ENCODE measurements at places on chromosomes 13 and 19. TPM values are rescaled to one million over a fixed set of nuclear protein-coding genes. Genes with fewer than 3 reads are reported as not detected.
A peak's percentile ranks its signal among the peaks of the same experiment; 100 is the strongest.

DNA sequence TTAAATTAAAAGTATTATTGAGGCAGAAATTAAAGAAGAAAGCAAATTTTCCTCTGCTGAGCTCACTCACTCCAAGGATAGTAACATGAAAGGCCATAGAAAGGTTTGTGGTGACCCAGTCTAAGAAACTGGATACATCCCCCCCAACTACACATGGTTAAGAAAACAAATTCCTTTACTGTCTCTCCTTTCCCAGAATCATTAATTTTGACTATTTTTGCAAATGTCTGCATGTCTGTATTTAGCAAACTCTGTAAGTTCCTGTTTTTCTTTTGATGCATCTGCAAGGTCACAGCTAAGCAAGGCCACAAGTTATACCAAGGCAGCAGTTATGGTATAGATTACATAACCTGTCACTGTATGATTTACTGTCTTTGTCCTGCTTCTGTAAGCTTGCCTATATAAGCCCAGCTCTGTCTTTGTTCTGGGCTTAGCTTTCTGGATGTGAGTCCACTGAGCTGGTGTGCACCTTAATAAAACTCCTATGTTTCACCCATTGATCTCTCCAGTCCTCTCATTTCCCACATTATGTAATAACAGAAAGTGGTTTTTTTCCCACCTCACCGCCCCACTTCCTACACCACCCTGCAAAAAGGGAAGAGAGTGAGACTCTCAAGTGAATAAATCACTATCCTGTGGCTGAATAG lies 8.5 kb upstream of the ZNF83 start:
- no peak overlapping the region for H3K4me3 ChIP-seq
- no peaks in the 10 kb centered on the region for H3K27me3 ChIP-seq
- H3K27ac ChIP-seq, result no peak overlapping the region
- H3K36me3 ChIP-seq, result no peaks in the 10 kb centered on the region

- no peaks in the 10 kb centered on the region for H3K4me1 ChIP-seq
- H3K36me3 ChIP-seq, result no peaks in the 10 kb centered on the region
- no peaks in the 10 kb centered on the region for H3K27me3 ChIP-seq
- DNase-seq, result no peak
- no peak overlapping the region for H3K27ac ChIP-seq
- H3K4me3 ChIP-seq, result no peak overlapping the region
These were observed 89.9 kb downstream of the COL4A2 start for GRCh38 chr13:110396913-110397381.

DNA sequence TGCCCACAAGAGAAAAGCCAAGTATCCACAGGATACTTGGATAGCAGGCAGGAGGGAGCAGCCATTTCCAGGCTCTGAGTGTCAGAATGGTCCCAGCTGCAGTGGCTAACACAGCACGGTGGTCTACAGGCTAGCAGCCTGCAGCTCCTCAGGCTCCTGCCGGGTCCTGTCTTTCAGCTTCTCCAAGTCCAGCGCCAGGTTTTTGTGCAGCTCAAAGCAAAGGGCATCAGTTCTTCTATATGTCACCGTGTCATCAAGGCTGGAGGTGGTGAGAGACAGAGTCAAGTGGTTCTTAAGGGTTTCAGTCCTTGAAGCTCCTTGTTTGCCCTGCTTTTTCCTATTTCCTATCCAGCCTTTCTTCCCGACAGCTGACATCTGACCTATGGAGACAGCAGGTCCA lies 188.6 kb downstream of the NUFIP1 start:
- DNase-seq, result no peak
- no peak overlapping the region for H3K27ac ChIP-seq
- H3K27me3 ChIP-seq, result no peaks in the 10 kb centered on the region
- peaks cover 10% of the 10 kb centered on the region for H3K4me1 ChIP-seq

DNA sequence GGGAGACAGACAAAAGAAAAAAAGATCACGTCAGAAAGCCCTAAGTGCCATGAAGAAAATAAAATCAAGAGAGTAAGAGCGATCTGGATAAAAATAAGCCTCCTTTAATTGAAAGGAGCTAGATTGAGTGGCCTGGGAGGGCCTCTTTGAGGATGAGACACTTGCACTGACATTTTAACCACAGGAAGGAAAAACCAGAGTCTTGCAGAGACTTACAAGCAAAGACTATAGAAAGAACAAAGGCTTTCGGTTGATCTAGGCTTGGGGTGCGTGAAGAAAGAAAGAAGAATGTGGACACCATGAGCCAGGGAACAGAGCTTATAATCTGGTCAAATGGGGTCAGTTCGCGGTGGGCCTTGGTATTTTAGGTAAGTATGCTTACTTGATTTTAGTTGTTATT lies 342.7 kb downstream of the COG6 start:
- H3K36me3 ChIP-seq, result no peaks in the 10 kb centered on the region
- no peak overlapping the region for H3K27ac ChIP-seq

DNA sequence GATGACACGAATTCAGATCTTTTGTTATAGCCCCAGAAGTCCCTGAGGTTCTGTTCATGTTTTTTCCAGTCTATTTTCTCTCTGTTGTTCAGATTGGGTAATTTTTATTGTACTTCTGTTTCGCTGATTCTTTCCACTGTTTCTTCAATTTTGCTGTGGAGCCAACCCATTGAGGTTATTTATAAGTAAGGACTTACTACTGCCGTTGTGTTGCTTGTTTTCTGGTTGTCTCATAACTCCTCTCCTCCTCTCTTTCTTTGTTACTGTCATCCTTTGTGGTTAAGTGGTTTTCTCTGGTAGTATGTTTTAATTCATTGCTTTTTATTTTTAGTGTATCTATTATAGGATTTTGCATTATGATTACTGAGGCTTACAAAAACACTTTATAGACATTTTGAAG lies 48.7 kb upstream of the GAS6 start:
- H3K4me3 ChIP-seq, result no peak overlapping the region
- no peaks in the 10 kb centered on the region for H3K36me3 ChIP-seq
- no peak for DNase-seq
- H3K27ac ChIP-seq, result peak overlapping the region; percentile 60
- H3K4me1 ChIP-seq, result peaks cover 12% of the 10 kb centered on the region
- no peaks in the 10 kb centered on the region for H3K27me3 ChIP-seq

GRCh38 chr13:20831933-20832332 lies 58.2 kb upstream of the EEF1AKMT1 start:
- DNase-seq, result no peak
- H3K36me3 ChIP-seq, result peaks cover 8% of the 10 kb centered on the region
- H3K27me3 ChIP-seq, result no peaks in the 10 kb centered on the region
- H3K27ac ChIP-seq, result no peak overlapping the region

DNA sequence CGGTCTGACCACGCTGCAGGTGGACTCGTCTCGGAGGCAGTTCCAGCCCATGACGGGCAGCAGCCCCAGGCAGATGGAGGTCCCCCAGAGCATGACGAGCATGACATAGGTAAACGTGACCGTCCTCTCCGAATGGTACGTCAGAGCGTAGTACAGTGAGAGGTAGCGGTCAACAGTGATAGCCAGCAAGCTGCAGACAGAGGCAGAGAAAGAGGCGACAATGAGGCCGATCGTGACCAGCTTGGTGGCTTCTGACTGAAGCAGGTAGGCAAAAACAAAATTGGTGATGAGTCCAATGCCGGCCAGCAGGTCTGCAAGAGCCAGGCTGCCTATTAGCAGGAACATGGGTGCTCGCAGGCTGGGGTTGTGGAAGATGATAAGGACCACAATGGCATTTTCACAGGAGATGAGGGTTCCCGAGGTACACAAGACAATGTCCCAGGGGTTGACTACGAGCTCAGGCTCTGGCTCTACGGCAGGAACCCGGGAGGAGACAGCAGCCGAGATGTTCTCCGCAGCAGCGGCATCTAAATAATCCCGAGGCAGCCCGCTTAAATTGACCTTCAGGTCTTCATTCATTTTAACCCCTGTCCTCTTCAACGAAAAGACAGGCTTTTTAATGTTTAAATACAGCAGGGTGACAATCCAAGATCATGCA lies 1.2 kb downstream of the GPR12 start:
- H3K27ac ChIP-seq, result no peak overlapping the region
- no peaks in the 10 kb centered on the region for H3K36me3 ChIP-seq
- H3K4me1 ChIP-seq, result no peaks in the 10 kb centered on the region
- no peak for DNase-seq

DNA sequence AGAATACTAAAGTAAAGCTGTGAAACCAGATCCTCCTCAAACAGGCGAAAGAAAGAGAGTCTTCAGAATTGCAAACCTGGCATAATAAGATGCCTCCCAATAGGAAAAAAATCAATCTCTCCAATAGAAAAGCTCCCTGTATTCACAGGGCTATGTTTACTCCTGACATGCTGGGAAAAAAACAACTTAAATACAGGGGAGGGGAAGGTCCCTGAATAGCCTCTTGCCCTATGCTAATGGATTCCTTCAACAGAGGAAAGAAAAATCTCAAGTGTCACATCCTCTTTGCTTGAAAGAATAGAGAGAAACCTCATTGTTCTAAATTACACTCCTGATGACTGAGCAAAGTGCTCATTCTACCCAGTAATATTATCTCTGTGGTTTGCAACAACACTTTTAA lies 1271.1 kb upstream of the PRR20A start:
- H3K4me1 ChIP-seq, result no peaks in the 10 kb centered on the region
- H3K36me3 ChIP-seq, result no peaks in the 10 kb centered on the region
- no peak overlapping the region for H3K4me3 ChIP-seq
- no peaks in the 10 kb centered on the region for H3K27me3 ChIP-seq

DNA sequence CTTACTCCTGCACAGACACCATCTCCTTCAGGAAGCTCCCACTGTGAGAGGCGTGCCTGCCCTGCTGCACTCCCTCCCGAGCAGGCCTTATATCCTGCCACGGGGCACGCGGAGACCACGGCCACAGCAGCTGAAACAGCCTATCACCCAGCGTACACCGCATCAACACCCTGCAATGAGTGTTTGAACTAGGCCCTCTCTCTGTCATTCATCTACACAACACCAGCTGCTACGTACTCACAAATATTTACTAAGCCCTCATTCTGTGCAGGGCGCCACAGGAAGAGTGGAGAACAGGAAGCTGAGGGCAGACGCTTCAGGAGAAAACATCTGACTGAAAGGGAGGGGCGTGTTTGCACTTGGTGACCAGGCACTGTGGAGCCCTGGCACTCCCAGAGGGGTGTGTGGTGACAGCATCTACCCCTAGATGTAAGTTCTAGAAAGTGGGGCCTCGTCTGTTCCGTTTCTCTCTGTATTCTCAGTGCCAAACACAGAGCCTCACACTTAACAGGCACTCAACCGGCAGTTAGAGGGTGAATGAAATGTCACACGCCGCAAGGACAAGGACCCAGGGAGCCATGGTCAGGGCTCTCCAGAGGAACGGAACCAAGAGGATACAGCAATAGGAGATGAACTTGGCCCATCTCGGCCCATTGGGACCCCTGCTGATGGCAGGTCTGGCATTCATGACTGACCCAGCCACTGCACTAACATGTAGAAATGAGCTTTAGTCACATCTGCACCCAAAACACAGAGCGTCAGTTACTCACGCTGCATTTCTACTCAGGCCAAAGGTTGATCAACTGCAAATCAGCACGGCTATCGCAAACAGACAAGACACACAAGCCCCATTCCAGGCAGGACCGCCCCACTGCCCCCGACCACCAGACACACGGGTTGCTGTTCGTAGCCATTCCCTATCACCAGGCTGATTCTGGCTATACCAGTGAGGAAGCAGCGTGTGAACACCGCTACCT lies 15.7 kb downstream of the RANBP3 start:
- H3K36me3 ChIP-seq, result peaks cover 3% of the 10 kb centered on the region
- no peak overlapping the region for H3K4me3 ChIP-seq
- H3K27ac ChIP-seq, result no peak overlapping the region
- no peaks in the 10 kb centered on the region for H3K27me3 ChIP-seq
- no peak for DNase-seq

DNA sequence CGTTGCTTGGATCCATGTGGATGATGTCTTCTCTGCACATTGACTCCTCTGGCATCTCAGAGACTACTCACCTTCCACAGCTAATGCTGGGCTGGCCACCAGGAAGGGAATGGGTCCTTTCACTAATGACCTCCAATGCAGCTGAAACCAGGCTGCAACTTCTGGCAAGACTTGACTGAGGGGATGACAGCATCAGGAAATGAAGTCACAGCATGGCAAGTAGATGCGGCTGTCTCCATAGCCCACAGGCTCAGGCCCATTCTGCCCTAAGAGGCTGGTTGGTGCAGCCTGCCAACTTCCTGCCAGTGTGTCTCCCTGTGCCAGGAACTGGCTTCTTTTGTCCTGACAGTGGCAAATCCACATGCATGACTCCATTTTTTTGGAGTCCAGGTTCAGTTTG lies 467.3 kb downstream of the TSHZ3 start:
- H3K27ac ChIP-seq, result no peak overlapping the region
- no peaks in the 10 kb centered on the region for H3K4me1 ChIP-seq
- H3K27me3 ChIP-seq, result no peaks in the 10 kb centered on the region
- no peaks in the 10 kb centered on the region for H3K36me3 ChIP-seq
- no peak overlapping the region for H3K4me3 ChIP-seq

- H3K4me1 ChIP-seq, result peaks cover 15% of the 10 kb centered on the region
- 0 out of 2 replicates have a peak, but pooled peaks cover 3% of the 10 kb centered on the region for H3K36me3 ChIP-seq
- no peaks in the 10 kb centered on the region for H3K27me3 ChIP-seq
- no peak overlapping the region for H3K4me3 ChIP-seq
These were observed 6.7 kb downstream of the ZNF44 start for GRCh38 chr19:12287958-12288500.

DNA sequence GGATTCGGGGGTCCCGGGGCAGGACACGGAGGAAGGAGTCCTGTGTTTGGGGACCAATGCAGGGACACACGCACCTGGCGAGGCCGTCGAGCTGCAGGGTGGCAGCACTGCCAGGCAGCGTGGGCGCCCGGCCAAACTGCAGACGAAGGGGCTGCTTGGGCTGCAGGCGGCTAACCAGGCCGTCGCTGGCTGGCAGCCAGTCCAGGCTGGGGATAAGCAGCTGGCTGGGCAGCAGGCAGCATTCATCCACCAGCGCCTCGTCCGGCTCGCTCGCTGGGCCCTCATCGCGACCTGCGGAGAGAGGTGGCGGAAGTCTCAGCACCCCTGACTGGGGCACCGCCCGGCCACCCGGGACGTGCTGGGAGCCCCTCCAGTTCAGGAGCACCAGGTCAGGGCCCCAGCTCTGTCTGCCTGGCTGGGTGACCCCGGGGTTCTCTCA lies 11.5 kb downstream of the CFD start:
- peaks cover 19% of the 10 kb centered on the region for H3K4me1 ChIP-seq
- peaks cover 15% of the 10 kb centered on the region for H3K36me3 ChIP-seq
- no peak overlapping the region for H3K4me3 ChIP-seq
- H3K27ac ChIP-seq, result no peak overlapping the region

DNA sequence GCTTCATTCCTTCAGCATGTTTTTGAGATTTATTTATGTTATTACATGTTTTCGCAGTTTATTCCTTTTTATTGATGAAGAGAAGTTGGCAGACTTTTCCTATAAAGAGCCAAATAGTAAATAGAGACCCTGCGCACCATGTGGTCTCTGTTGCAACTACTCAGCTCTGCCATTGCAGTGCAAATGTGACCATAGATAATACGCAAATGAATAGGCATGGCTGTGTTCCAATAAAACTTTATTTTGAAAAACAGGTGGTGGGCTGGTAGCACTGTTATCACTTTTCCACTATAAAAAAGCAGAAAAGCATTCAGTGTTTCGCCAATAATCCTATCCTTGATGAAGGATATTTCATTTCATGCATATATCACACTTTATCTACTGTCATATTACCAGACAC lies 95.0 kb downstream of the DNAJC3 start:
- H3K4me3 ChIP-seq, result no peak overlapping the region
- no peaks in the 10 kb centered on the region for H3K36me3 ChIP-seq
- DNase-seq, result no peak
- no peak overlapping the region for H3K27ac ChIP-seq
- no peaks in the 10 kb centered on the region for H3K27me3 ChIP-seq
- H3K4me1 ChIP-seq, result no peaks in the 10 kb centered on the region

CEACAM7 gene
- total RNA-seq, result not detected

PCID2 gene
- 73.3 TPM for total RNA-seq

SIGLEC12 gene
- total RNA-seq, result not detected

TRPC4 gene
- total RNA-seq, result not detected

UHRF1 gene
- 109 TPM for total RNA-seq

FKBP8 gene
- 261 TPM for total RNA-seq

PPM1N gene
- 5.2 TPM for total RNA-seq

POU2F2 gene
- 0.89 TPM for total RNA-seq

PLA2G4C gene
- total RNA-seq, result 1.7 TPM
